ENCODE measurements at places on chromosomes 3 and 15.

DNA sequence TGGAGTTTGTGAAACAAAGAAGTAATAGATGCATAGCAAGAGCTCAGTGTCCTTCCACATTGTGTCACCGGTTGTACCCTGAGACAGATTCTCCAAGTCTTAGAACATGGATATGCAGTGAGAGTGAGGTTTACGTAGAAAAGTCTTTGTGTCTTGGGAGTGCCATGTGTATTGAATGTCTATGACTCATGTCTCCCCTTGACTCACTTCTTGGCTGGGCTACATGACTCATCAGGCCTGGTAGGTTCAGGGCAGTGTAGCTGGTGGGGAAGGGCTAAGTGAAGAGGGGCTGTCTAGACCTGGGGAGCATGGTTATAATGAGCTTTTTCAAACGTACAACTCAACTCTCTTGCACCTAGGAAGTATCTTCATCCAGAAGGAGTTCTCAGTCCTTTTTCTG, 167.4 kb downstream of the GAP43 start:
- peak; percentile 96 for DNase-seq

DNA sequence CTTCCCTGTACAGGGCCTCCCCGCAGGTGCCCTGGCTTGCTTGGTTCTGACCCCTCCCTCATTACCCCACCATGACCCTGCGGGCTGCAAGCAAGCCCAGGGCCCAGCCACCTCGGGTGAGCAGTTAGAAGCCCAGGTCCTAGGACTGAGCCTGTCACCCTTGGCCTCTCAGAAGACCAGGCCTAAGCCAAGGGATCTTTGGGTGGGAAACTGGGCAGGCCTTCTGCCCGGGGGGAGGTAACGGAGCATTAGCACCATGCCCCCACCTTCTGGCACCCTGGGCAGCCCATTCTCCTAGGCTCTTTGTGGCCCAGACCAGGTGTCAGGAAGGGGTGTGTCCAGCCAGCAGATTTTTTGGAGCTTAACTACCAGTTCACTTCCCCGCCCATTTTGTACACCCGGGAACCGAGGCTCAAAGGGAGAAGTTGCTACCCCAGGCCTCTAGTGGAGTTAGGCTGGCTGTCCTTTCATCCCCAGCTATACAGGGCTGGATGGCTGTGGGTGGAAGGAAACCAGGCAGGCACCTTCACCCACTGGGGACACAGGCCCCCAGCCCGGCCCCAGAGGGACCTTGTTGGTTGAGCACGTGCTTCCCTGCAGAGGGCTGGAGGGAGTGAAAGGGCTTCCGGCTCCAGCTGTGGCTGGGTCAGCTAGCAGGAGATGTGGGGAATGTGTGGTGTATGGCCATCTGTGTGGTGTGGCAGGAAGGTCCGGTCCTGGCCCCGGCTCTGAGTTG, 1.4 kb downstream of the CSK start:
- peak; percentile 33 for DNase-seq

DNA sequence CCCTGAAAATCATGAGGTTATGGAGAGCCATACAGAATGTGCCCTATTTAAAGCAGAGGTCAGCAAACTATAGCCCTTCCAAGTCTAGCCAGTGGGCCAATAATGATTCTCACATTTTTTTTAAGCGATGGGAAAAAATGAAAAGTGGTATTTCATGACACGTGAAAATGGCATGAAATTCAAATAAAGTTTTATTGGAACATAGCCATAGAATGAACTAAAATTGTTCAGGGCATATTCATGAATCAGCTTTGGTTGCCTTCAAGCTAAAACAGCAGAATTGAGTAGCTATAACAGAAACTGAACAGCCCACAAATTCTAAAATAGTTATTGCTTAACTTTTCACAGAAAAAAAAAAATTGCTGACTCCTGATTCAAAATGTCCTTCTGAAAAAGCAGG, 104.5 kb downstream of the TFG start:
- no peak for DNase-seq

DNA sequence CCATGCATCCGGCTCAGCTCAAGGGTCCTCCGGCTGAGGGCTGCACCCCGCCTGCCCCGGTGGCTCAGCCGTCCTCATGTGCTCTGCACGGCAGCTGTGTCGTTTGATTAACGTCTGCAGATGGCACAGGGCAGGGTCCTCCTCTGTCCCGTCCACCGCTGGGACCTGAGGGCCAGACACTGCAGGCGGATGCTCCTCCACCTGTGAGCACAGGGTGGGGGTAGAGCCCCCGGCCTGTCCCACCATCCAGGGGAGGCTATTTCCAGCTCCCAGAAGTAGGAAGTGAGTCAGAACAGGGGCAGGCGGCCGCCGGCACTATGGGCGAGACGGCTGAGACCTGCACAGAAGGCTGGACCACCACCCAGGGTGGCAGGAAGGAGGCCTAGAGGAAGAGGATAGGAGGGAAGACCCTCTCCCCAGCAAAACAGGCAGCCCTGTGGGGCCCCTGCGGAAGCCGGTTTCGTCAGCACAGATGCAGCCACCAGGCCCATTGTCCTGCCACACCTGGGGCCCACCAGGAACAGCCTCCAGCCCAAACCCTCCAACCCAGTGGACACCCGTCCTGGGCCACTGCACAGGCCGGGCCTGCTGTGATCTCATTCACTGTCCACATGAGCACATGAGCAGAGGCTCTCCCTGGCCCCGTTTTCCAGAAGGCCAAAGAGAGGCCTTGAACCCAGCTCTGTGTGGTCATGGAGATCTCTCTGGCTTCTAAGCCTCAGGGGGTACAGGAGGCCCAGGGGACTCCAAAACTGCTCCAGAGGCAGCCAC, 12.6 kb upstream of the PLXND1 start:
- no peak for DNase-seq

DNA sequence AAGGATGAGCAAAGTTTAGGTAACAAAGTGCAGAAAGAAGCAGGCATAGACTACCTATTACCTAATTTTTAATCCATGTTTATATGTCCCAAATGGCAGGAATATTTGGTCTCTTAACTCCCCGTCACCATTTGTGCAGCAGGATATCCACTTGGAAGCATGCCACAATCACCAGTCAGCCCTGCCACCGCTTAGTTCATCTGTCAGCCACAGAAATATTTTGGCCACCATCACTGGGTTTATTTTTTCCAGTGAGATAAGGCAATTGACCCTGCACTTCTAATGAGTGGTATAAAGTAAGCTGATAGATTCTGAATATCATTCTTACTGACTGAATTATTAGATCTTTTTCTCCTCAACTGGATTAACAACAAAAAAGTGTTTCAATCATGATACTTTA, 152.9 kb upstream of the SOX2 start:
- no peak for DNase-seq

DNA sequence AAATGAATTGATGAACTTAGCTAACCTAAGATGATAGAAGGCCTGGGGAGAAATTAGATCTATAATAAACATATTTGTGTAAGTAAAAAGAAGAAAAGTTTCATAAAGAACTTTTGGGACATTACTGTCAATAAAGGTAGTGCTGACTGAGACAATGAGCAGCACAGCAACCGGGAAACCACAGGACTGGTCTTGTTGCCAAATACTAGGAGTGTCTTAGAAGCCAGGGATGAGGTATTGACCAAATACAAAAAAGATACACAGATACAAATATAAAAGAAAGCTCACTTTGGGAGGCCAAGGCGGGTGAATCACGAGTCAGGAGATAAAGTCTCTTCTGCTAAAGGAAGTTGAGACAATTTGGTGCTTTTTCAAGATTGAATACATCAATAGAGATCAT, 362.4 kb upstream of the ZNF385D start:
- no peak for DNase-seq

GRCh38 chr15:79922512-79923078, 25.8 kb upstream of the MTHFS start:
- DNase-seq: no peak

Data from fibroblast of pulmonary artery (primary cell).